ENCODE measurements at places on chromosomes 7 and 10.

- no peak for DNase-seq
Measured at GRCh38 chr7:137539111-137539715, 195.7 kb upstream of the PTN start.

DNA sequence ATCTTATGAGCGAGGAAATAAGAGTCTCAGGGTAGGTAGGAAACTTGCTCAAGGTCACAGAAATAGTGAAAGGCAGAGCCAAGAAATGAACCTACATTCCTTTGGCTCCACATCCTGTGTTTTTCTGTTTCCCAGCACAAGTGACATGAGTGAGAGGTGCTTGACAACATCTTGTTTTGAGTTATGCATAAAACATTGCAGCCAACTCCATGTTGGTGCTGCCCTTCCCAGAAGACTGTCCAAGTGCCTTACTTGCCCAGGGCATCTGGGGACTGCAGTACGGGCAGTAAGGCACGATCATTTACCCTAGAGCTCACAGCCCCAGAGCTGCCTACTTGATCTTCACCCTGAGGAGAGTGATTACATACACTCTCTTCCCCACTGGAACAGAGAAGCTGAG lies 148.8 kb downstream of the NOC3L start:
- no peak for DNase-seq

GRCh38 chr7:100166970-100167911 lies 1.2 kb downstream of the GAL3ST4 start:
- DNase-seq: no peak

DNA sequence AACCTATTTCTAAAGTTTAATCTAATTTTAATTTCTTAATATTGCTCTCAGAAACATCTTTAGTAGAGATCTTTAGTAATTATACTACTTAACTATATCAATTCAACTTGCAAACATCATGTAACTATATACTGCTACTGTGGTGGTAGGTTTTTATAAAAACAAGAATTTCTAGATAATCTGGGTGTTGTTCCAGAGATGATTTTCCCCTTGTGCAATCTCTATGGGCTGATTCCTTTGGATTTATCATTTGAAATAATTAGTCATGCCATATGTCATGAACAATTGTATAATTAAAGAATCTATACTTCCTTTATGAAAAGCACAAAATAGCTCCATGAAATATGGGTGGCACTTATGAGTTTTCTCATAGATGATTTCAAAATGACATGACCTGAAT lies 23.9 kb upstream of the CDK13 start:
- DNase-seq: no peak

DNA sequence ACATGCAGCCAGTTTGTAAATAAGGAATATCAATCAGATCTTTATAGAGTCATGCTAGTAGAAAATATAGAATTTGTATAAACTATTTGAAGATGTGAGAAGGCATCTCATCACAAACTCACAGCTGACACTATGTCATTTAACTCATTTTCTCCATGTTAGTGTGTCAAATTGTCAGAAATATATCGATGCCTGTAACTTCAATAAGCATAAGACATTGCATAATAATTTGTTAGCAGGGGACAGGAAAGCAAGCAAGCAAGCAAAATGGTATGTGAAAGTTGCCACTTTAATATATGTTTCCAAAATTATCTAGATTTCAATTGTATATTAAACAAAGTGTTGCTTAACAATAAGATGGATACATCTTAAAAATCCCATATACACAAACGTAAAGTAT lies 571.0 kb downstream of the ARL4A start:
- no peak for DNase-seq

- no peak for DNase-seq
Measured at GRCh38 chr7:154409703-154410311, 357.6 kb downstream of the DPP6 start.

Data from inflammatory macrophage (primary cell).